ENCODE measurements at places on chromosomes 7 and 10.

- no peak for DNase-seq
Measured at GRCh38 chr7:12469568-12469967, 65.9 kb upstream of the VWDE start.

DNA sequence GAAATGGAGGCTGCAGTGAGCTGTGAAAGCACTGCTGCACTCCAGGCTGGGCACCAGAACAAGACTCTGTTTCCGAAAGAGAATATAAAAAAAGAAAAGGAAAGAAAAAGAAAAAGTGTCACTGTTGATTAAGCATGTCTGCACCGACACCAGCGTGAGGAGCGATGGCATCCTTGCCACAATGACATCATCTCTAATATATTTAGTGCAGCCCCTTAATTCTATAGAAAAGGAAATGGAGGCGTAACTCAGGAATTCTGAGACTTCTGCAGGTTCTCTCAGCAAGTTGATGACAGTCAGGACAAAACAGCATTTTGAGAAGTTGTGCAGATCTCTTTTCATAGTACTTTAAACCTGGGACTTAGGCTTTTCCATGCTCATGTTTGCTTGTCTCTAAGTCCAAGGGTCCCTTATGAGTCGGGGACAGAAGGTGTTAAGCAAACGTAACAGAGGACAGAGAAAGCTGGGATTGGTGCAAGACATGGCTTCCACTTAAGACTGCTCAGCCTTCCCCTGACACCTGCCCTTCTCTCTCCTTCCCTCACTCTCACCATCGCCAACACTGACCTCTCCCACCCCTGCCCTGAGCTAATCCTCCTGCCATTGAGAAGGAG is 16.9 kb upstream of the ANKRD1 start:
- DNase-seq = no peak

- no peak for DNase-seq
Measured at GRCh38 chr7:133360201-133360600, 107.3 kb downstream of the EXOC4 start.

DNA sequence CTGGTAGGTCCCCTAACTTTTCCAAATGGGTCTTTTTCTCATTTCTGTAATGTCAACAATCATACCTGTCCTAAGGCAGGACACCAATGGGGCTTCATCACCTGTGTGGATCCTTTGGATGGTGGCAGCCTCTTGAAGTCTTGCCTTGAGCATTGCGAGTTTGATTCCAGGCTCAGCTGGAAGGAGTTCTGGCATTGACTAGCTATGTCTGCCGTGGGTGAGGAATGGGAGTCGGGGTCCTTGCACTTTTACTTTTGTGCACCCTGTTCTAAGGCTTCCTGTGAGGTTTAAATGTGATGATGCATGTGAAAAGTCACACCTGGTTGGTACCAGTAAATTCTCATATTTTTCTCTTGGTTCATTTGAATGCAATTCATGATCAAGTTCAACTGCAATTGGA is 55.9 kb upstream of the CTBP2 start:
- DNase-seq = no peak

- DNase-seq = no peak
Measured at GRCh38 chr7:158008267-158008666, 579.4 kb downstream of the PTPRN2 start.

DNA sequence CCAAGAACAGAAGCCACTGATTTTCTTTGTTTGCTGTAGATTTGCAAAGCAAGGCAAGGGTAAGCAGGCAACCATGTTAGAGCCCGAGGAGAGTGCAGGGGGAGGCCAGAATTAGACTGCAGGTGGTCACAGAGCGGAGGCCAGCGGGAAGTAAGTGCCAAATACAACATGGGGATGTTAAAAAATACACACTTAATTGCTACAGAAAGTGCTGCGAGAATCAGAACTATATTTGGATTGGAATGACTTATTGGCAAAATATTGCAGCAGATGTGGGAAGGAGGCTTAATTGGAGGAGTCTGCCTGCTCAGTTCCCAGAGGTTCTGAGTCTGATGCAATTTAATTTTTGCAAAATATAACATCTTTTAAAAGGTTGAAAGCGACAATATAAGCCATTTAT is 49.7 kb upstream of the ADCY1 start:
- DNase-seq = no peak

DNA sequence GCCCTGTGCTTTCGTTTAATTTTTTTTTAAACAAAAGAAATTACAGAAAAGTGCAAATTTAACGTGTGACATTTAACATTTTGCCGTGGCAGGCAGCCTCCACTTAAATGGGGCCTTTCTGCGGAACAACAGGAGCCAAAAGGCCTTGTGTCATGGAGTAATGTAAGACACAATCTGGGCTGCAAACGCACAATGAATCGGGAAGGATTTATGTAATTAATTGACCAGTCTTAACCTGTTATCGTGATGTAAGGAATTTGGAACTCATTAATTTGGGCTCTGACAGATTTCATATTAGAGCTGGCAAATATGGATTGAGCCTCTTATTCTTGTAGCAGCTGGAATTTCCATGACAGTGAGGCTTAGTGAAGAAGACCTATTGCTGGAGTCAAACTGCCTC is 86.4 kb downstream of the SNX10 start:
- DNase-seq = no peak

DNA sequence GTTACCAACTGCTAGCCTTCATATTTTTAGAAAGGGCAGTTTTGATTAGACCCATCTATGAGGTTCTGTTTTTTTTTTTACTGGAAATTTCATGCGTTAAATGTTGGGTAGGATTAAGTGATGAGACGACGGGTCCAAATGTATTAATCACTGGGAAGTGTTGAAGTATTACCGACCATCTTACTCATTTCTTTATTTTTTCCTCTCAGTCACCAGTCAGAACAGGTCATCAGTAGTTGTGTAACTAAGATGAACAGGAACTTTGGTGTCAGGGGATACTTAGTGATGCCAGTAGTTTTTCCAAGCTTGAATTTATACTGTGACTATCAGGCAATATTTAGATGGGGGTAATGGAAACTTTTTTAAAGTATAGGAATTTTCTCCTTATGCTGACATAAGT is 14.2 kb downstream of the TFAM start:
- no peak for DNase-seq

GRCh38 chr10:96832721-96833219 is 672 bp downstream of the LCOR start:
- no peak for DNase-seq

DNA sequence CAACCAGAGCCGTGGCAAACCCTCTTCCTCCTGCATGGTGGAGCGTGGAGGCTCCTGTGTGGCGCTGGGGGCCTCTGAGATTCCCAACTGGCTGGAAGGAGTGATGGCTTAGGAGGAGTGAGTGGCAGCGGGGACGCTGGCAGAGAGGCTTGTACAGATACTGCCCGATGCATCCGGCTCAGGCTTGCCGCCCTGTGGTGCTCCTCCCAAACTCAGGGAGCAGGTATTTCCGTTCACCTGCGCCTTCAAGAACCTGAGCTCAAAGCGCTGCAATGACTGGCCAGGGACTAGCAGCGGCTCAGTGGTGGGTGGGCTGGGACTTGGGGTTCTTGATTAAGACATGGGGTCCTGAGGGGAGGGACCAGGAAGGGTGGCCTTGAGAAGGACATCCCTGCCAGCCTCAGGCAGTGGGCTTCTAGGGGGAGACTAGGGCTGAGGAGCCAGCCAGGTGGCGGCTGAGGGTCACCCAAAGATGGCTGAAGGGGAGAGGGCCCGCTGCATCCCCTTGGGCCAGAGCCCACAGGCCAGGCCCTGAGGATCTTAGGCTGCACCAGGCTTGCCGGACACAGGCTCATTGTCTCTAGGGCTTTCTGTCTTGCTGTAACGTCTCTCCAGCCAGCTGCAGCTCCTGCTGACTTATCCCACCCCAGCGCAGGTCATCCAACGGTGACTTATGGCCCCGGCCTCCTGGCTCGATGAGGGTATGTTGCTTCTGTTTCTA is 3.2 kb downstream of the ZNF775 start:
- DNase-seq = no peak

GRCh38 chr10:78860260-78860914 is 208.4 kb upstream of the ZMIZ1 start:
- DNase-seq = no peak

- DNase-seq = no peak
Measured at GRCh38 chr10:23479798-23480473, 41.1 kb downstream of the OTUD1 start.

DNA sequence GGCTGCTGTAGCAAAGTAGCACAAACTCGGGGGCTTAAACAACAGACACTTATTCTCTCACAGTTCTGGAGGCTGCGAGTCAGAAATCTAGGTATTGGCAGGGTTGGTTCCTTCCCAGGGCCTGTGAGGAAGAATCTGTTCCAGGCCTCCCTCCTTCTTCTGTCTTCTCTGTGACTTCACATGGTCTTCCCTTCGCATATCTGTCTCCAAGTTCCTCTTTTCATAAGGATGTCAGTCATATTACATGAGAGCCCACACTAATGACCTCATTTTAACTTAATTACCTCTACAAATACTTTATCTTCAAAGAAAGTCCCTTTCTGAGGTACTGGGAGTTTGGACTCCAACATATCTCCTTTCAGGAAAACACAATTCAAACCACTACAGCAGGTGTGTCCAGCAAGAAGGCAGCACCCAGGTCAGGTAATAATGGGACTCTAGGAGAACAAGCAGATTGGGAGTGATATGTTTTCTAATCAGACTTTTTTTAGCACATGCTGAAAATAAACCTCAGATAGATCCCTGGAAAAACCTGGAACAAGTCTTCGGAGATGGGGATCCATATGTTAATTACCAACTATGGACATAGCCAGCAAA is 11.7 kb downstream of the CREB5 start:
- DNase-seq = no peak

DNA sequence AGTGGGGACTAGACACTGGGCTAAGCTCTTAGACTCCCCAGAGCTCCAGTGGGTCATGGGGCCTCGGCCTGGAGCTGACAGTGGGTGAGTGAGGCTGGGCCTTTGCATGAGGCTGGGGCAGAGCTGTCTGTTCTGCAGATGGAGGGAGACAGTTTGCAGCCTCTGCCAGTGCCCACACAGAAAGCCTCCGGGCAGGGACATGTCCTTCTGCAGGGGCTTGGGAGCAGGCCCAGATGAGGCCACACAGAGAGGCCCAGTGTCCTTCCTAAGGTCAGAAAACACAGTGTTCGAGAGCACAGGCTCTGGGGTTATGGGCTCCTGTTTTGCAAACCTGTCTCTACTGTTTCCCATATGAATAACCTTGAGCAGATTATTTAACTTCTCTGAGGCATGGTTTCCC is 25.1 kb upstream of the HK1 start:
- DNase-seq = no peak

DNA sequence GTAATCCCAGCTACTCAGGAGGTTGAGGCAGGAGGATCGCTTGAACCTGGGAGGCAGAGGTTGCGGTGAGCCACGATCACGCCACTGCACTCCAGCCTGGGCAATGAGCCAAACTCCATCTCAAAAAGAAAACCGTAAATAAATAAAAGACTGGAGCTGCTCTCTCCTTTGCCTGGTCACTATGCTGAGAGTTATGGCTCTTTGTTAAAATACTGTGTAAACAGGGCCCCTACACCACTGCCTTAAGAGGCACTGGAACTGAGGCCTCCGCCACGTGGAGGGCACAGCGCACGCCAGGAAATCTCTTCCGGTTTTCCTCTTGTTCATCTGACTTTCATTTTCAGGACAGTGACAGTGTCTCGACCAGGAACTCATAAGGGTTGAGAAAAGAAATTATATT is 123.3 kb downstream of the PAXIP1 start:
- no peak for DNase-seq

- no peak for DNase-seq
Measured at GRCh38 chr7:33849971-33850559, 55.3 kb upstream of the BMPER start.

DNA sequence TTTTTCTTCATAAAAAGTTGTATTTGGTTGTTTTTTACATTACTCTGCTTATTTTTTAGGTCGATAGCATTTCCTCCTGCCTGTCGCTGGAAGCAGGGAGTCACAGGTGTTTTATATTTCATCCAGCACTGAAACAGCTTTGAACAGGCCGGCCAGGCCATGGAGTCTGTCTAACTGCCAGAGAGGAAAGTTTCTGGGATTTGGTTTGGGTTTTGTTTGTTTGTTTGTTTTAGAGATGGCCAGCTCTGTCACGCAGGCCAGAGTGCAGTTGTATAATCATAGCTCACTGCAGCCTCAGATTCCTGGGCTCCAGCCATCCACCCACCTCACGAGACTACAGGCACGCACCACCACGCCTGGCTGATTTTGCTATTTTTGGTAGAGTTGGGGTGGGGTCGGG is 23.4 kb downstream of the PROSER2 start:
- no peak for DNase-seq

- DNase-seq = no peak
Measured at GRCh38 chr7:135994466-135995205, 17.5 kb upstream of the MTPN start.

DNA sequence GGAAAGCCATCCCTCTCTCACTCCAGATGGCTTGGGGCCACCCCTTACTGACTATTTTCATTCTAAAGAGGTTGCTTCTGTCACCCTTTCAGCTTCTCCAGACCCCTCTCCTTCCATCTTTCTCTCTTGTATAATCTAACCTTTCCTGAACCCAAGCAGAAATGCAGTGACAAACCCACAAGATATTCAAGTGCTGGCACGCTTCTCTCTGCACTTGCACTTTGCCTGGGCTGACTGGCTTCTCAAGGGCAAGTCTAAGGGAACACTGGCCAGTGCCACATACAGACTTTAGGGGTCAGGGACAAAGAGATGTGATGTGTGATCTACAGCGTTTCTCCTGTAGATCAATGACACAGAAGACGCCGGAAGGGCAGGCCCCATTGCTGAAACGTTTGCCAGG is 150.4 kb upstream of the LANCL2 start:
- DNase-seq = no peak

DNA sequence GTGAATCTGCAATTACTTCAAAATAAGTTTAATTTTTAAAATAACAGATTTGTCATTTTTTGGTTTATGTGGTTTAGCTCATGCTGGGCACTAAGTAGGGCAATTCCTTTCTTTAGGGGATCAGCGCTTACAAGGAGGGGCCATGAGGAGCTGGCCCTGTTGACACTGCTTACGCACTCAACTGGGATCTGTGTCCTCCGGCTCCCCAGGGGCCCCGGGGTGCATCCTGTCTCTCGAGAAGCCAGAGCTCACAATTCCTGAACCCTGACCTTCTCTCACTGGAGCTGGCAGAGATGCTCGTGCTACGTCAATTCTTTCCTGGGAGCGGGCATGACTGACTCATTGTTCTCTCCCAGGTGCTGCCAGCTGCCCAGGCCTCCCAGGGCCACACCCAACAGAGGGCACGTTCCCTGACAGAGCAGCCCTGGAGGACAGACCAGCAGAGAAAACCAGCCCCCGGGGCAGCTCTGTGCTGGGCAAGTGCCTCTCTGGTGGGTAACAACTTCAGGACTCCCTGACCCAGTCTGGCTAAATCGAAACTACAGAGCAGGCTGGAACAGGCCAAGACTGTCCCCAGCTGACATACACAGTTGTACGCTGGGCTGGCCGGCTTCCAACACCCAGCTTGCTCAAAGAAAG is 36.8 kb downstream of the CTBP2 start:
- peak; percentile 55 for DNase-seq

All from LNCaP clone FGC (cell line).